AG09319 (cell line): ENCODE measurements at places on chromosomes 4 and X.

- DNase-seq, result no peak
Measured at GRCh38 chr4:97942951-97943350, 200.3 kb downstream of the STPG2 start.

DNA sequence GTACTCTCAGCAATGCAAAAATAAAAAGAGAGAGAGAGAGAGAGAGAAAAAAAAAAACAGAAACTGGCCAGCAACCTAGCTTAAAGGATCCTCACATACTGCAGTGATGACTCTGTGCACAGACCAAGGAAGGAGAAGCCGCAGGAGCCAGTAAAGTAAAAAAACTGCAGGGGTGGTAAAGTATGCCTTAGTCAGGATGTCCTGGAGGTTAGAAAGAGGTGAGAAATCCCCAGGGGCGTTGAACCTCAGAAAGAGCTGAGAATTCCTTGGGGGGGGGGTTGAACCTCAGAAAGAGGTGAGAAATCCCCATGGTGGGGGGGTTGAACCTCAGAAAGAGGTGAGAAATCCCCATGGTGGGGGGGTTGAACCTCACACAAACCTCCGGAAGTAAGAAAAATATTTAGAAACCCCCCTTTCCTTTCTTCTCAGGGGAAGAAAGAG is 48.0 kb downstream of the MAGEA9 start:
- DNase-seq, result no peak

GRCh38 chr4:172202480-172203076 is 389.4 kb downstream of the GALNTL6 start:
- no peak for DNase-seq

- no peak for DNase-seq
Measured at GRCh38 chrX:39829965-39830364, 267.8 kb downstream of the BCOR start.

DNA sequence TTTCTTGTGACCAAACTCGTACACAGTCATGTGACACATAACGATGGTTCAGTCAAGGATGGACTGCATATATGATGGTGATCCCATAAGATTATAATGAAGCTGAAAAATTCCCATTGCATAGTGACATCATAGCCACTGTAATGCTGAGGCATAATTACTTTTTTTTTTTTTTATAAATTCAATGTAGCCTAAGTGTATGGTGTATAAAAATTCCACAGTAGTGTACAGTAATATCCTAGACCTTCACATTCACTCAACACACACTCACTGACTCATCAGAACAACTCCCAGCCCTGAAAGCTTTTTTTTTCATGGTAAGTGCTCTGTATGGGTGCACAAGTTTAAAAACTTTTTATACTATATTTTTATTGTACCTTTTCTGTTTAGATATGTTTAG is 105.0 kb downstream of the AREG start:
- DNase-seq, result no peak

DNA sequence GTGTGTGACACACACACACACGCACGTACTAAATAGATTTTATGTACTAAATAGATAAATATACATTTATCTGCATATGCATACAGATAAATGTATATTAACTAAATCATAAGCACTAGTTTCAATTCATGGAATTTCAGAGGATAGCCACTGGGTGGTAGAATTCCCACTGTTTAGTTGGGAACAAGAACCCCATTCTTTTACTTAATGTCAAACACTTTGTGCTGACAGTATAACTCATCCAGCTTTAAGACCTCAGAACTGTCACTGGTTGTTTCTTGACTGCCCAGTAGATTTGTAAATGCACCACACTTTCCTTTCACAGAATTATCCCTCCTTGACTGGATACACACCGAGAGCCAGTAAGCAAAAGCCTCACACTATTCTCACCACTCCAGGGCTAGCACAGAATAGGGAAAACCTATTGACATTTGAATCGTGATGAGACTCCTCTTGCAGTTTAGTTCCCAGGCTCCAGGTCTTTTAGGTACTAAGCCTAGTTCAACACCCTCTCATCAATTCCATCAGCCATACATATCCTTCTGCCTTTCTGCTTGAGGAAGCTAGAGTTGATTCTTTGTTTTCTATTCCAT is 32.4 kb downstream of the PPARGC1A start:
- no peak for DNase-seq

DNA sequence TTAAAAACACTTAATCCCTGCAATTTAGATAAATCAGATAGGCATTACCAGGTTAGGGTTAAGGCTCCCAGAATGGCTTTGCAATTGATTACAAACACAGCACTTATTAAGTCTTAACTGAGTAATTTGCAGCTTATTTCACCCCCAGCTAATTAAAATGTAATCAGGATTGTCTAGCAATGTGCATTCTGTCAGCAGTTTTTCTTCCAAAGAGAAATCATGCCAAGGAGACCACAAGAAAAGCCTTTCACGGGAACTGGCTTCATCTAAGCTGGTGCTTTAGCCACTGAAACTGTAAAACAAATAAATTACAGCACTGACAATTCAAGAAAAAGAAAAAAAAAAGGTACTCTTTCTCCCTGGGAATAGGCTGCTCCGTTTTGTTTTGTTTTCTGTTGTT is 2.1 kb downstream of the ANOS1 start:
- no peak for DNase-seq

GRCh38 chr4:53450773-53451172 is 73.3 kb downstream of the FIP1L1 start:
- no peak for DNase-seq

DNA sequence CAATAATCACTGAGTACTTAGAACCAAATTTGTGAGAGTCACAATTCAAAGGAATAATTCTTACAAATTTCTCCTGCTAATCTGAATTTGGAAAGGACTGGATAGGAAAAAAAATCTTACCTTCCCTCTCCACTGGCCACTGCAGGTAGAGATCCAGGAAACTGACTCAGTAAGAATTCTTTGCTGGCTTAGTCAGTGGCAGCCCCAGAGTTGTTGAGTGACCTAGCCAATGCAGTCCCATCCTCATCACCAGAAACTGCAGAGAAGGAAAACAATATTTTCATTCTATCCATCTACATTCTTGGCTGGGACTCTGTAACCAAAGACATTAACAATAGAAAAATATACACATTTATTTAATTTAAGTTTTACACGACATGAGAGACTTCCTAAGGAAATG is 572.0 kb downstream of the ADGRL3 start:
- no peak for DNase-seq

- DNase-seq, result no peak
Measured at GRCh38 chr4:8900588-8900987, 28.9 kb upstream of the HMX1 start.

GRCh38 chr4:152408514-152409327 is 127.2 kb downstream of the FBXW7 start:
- no peak for DNase-seq

DNA sequence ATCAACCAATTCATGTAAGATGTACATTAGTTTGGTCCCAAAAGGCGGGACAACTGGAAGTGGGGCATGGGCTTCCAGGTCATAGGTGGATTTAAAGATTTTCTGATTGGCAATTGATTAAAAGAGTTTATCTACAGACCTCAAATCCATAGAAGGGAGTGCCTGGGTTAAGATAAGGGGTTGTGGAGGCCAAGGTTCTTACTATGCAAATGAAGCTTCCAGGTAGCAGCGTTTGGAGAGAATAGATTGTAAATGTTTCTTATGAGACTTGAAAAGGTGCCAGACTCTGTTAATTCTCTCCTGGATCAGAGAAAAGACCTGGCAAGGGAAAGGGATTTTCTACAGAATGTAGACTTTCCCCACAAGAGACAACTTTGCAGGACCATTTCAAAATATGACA is 2.4 kb downstream of the MGST2 start:
- DNase-seq, result no peak

- no peak for DNase-seq
Measured at GRCh38 chrX:96373047-96373355, 311.6 kb upstream of the DIAPH2 start.

GRCh38 chrX:109936114-109936513 is 66.8 kb upstream of the TMEM164 start:
- no peak for DNase-seq

DNA sequence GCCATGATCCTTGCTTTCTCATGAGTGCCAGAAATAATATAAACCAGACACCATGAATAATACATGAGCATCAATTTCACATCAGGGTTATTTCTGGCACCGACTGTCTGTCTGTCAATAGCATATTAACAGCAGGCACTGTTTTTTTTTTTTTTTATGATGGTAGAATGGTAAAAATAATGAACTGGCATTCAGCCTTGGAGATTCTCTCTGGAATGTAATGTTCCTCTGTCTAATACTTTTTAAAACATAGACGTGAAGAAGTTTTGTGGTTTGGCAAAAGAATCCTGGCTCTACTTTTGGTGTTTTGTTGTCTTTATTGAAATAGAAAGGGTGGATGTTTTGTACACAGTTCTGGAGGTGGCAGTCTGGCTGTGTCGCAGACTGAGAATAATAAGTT is 874.6 kb upstream of the PRKX start:
- no peak for DNase-seq

GRCh38 chr4:117134386-117134785 is 49.0 kb upstream of the TRAM1L1 start:
- DNase-seq, result no peak

GRCh38 chr4:11416071-11416766 is 12.5 kb downstream of the HS3ST1 start:
- DNase-seq, result no peak

DNA sequence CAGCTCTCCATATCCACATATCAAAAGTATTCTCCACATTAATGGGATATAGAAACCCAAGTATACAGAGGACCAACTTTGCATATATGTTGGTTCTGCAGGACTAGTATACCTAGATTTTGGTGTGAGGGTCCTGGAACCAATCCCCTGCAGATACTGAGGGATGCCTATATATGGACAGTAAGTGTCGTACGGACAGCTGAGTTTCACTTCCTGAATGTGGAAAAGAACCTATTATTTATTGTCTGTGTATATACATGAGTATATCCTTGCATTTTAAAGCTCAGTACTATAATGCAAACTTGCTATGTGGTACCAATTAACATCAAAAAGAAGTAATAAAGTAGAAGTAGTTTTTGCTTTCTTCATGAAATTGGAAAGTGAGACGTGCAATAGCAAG is 101.9 kb downstream of the FBXW7 start:
- DNase-seq, result no peak

DNA sequence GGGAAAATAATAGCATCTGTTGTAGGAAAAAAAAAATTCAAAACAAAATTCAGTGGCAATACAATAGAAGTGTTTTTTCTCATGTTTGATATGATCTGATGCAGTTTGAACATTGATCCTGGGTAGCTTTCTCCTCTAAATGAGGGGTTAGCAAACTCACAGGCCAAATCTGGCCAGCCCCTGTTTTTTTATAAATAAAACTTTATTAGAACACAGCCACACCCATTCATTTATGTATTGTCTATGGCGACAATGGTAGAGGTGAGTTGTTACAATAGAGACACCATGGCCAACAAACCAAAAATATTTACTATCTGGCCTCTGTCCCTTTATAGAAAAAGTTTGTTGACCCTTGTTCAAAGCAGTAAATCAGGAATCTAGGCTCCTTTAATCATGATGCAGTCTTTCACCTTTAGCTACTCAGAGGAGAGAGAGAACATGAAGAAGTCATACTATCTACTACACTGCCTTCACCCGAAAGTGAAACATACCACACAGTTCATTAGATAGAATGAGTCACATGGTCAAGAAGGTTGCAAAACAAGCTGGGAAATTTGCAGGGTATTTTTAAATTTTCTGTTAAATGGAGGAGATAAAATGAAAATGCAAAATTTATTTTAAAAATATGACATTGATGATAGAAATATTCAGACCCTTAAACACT is 186.6 kb upstream of the MAOA start:
- no peak for DNase-seq

GRCh38 chrX:54494989-54495813 is 833 bp downstream of the FGD1 start:
- no peak for DNase-seq

- DNase-seq, result peak; percentile 55
Measured at GRCh38 chr4:23728393-23728792, 161.5 kb downstream of the PPARGC1A start.

- no peak for DNase-seq
Measured at GRCh38 chr4:181536196-181536746, 706.9 kb upstream of the TENM3 start.

DNA sequence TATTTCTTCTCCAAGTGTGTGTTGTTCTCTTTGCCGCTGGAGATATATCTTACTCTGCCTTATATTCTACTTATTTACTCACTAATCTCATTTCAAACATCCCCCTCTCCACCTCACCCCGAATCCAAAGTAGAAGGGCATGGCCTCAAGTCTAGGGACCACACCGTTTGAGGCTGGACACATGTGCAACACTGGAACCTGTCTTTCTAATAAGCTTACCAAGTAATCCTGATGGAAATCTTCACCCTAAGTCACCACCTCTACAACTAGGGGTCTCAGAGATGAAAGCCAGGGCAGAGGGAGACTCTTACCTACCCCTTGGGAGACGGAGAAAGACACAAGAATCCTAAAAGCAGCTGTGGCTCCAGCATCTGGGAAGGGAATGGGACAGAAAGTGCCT is 6.0 kb downstream of the PROM1 start:
- no peak for DNase-seq

GRCh38 chr4:107640197-107640596 is 79.8 kb downstream of the PAPSS1 start:
- DNase-seq, result no peak

DNA sequence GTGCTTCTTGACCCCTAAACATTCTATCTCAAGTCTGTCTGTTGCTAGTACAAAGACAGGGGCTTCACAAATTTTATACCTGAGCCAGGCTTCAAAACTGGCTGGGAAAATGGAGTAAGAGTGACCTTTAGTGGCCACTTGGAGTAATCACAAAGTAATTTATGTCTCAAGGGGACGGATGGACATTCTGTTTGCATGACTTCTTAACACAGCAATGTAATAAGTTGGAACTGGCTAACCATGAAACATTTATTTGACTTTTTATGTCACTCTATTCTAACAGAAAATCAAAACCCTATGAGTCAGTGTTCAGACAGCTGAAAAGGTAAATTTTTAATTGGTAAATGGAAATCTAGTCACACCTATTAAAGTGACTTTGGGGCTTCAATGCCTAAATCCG is 600.6 kb downstream of the ANKRD50 start:
- DNase-seq, result peak; percentile 34

DNA sequence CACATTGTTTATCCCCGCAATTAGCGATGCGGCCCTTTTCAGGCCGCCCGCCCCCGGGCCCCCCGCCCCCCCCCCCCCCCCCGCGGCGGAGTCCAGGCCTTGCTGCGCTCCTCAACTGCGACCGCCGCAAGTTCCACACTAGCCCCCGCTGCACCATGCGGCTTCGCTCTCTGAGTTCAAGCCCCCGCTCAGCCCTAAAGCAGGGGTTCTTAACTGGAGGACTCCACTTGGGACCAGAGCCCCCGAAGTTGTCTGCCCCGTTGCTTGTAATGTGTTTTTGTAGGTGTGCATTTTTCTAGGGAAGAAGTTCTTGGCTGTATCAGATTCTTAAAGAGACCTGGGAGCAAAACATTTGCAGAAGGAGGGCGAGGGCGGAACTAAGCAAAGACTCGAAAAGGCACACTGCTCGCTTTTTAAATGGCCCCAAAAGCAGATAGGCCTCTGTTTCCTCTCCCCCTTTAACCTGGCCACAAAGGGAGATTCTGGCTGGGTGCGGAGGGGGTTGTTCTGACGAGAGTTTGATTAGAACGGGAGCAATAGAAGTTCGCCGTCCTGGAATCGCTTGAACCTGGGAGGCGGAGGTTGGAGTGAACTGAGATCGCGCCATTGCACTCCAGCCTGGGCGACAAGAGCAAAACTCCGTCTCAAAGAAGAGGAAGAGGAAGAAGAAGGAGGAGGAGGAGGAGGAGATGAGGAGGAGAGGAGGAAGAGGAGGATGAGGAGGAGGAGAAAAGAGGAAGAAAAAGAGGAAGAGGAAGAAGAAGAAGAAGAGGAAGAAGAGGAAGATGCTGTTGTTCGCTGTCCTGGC is 2.3 kb upstream of the MSX1 start:
- DNase-seq, result no peak

GRCh38 chrX:6225911-6226595 is 2.6 kb downstream of the NLGN4X start:
- no peak for DNase-seq
